ENCODE measurements at places on chromosomes 16 and 17. TPM values are rescaled to one million over a fixed set of nuclear protein-coding genes. Genes with fewer than 3 reads are reported as not detected.

ADAP2 gene
- 0.68 TPM for total RNA-seq

RGS9 gene
- total RNA-seq: 3.1 TPM

SLFN12L gene
- 0.05 TPM for total RNA-seq

SOST gene
- not detected for total RNA-seq

SPAG9 gene
- total RNA-seq: 53.1 TPM

KRTAP3-2 gene
- total RNA-seq: not detected

LIG3 gene
- total RNA-seq: 24.6 TPM

EXOC3L1 gene
- total RNA-seq: 12.0 TPM

APOBR gene
- not detected for total RNA-seq

EVPL gene
- total RNA-seq: 1.2 TPM

TP53TG3E gene
- total RNA-seq: not detected

TBC1D3L gene
- total RNA-seq: 3.7 TPM

TP53TG3F gene
- not detected for total RNA-seq

RCVRN gene
- total RNA-seq: not detected

GPR142 gene
- 0.10 TPM for total RNA-seq

SMPD3 gene
- not detected for total RNA-seq

HID1 gene
- 30.6 TPM for total RNA-seq

LGALS9 gene
- 120 TPM for total RNA-seq

TBC1D3I gene
- total RNA-seq: 1.5 TPM

TMEM92 gene
- total RNA-seq: 0.12 TPM

KRTAP2-1 gene
- total RNA-seq: not detected

ASIC2 gene
- 4.6 TPM for total RNA-seq

SCNN1B gene
- total RNA-seq: 0.19 TPM

ZNF287 gene
- total RNA-seq: 3.2 TPM

KCNH6 gene
- total RNA-seq: not detected

ACE gene
- 117 TPM for total RNA-seq

KCTD11 gene
- 7.1 TPM for total RNA-seq

VMO1 gene
- not detected for total RNA-seq

CEP112 gene
- 9.8 TPM for total RNA-seq

GRB7 gene
- not detected for total RNA-seq

EFTUD2 gene
- total RNA-seq: 98.6 TPM

CDH11 gene
- 99.6 TPM for total RNA-seq

CSHL1 gene
- total RNA-seq: not detected

MPP2 gene
- 1.2 TPM for total RNA-seq

MEIOB gene
- total RNA-seq: 0.10 TPM

GPS1 gene
- total RNA-seq: 122 TPM

MPV17L gene
- 2.6 TPM for total RNA-seq

GJD3 gene
- total RNA-seq: 3.6 TPM

ADAMTS18 gene
- total RNA-seq: 47.5 TPM

C1QBP gene
- 166 TPM for total RNA-seq

ZG16 gene
- total RNA-seq: not detected

TACO1 gene
- 18.9 TPM for total RNA-seq

ABCA9 gene
- 1.8 TPM for total RNA-seq

CA5A gene
- not detected for total RNA-seq

KLHL10 gene
- not detected for total RNA-seq

C16orf54 gene
- total RNA-seq: not detected

TEX2 gene
- total RNA-seq: 24.3 TPM

VPS9D1 gene
- total RNA-seq: 16.9 TPM

PRCD gene
- 1.8 TPM for total RNA-seq

EEF2K gene
- total RNA-seq: 20.6 TPM

CNGB1 gene
- not detected for total RNA-seq

CD300LF gene
- total RNA-seq: not detected

KCNJ12 gene
- 1.6 TPM for total RNA-seq

EPX gene
- total RNA-seq: not detected

DHRS7B gene
- 27.4 TPM for total RNA-seq

ABCC12 gene
- total RNA-seq: not detected

CCL4L2 gene
- not detected for total RNA-seq

UNK gene
- 14.5 TPM for total RNA-seq

UBE2O gene
- total RNA-seq: 33.5 TPM
